G401 (cell line): ENCODE measurements at places on chromosomes 3 and 15.

DNA sequence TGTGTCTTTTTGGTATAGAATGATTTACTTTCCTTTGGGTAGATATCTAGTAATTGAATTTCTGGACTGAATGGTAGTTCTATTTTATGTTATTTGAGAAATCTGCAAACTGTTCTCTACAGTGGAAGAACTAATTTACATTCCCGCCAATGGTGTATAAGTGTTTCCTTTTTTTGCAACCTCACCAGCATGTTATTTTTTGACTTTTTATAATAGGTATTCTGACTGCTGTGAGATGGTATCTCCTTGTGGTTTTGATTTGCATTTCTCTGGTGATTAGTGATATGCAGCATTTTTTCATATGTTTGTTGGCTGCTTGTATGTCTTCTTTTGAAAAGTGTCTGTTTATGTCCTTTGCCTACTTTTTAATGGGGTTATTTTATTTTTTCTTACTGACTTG, 607.2 kb downstream of the OTOL1 start:
- no peak for DNase-seq

GRCh38 chr15:69820819-69821218, 276.9 kb downstream of the TLE3 start:
- no peak for DNase-seq

DNA sequence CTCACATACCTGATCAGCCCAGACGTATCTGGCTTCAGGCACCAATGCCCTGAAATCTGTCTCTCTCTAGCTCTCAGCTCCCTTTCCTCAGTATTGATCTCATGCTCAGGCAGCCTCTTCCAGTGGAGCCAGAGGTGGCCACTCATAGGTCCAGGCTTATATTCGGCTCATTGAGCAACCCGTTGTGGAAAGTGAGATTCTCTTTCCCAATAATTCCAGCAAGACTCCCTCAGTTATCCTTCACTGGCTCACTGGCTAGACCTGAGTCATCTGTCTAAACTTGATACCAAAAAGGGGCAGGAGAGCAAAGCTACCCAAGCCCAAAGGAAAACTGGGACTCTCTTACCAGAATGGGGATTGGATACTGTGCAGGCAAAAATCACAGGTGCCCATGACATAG, 33.4 kb upstream of the FRMD4B start:
- DNase-seq, result no peak

GRCh38 chr3:141680620-141681389, 57.3 kb upstream of the RNF7 start:
- DNase-seq, result no peak

- no peak for DNase-seq
These were observed 16.1 kb downstream of the C3orf22 start for GRCh38 chr3:126542340-126543241.

- no peak for DNase-seq
These were observed 22.0 kb downstream of the ACAD11 start for GRCh38 chr3:132637590-132637989.

- DNase-seq, result no peak
These were observed 21.6 kb downstream of the MBNL1 start for GRCh38 chr3:152290374-152290773.

- DNase-seq, result no peak
These were observed 40.3 kb downstream of the COPS2 start for GRCh38 chr15:49115062-49115461.

- no peak for DNase-seq
These were observed 207.2 kb downstream of the EPHA3 start for GRCh38 chr3:89314454-89315098.

- no peak for DNase-seq
These were observed 17.5 kb downstream of the RGMA start for GRCh38 chr15:93071469-93071936.

- DNase-seq, result no peak
These were observed 28.0 kb upstream of the TUBGCP5 start for GRCh38 chr15:23067416-23067815.

DNA sequence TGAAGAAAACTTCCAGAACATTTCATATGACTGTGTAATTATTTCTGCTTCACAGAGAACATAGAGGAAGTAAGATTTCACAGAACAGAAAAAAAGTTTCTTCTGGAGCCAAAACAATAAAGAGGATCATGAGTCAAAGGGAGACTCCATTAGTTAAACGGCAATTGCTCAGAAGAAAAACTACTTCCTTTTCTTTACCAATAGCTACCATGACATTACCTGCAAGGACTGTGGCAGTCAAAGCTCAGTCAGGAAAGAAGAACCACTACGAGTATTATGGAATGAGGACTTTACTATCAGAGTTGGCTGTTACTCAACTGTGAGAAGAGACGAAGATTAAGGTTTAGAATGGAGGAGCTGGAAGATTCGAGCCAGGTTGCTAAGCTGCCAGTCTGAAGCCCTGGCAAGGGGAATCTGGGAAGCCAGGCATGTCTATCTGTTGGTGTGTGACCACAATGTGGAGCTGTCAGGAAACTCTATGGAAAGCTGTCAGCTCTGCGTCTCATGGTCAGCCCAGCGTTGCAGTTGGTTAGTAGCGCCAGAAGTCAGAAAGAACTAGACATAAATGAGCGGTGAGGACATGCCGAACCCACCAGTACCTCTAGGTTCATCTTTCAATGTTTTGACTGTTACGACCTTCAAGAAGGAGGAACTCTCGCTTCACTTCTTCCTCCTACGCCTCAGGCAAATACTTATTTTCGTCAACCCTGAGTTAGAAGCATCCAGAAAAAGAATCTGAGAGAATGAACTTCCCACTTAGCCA, 604.3 kb downstream of the FGF12 start:
- no peak for DNase-seq

- no peak for DNase-seq
These were observed 130.1 kb downstream of the RTP4 start for GRCh38 chr3:187498211-187498724.

DNA sequence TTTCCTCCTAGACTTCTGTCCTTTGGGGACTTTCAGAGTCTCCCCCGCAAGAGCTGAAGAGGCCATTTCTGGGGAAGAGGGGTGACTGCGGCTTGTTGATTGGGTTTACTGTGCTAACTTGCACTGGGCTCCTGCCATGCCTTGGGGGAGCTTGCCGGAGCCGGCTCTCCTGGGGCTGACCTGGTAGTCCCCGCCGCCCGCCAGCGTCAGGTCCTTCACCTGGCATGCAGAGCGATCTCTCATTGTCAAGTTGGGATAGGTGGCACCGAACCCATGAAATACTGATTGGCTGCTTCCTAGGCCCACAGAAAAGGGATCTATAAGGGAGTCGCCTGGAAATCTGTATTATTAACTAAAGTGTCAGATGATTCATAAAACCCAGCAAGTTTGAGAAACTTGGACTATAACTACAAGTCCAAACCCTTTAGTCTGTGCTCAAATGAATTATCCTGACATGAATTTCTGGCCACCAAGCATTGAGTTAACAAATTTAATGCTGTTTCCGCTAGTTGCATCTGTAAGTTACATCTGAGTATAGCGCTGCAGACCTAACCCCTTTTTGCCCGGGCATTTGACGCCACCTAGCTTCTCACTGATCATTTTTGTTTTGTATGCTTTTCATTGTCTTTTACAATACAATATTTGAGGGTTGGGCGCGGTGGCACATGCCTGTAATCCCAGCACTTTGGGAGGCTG, 607 bp upstream of the IMP3 start:
- peak; percentile 34 for DNase-seq

DNA sequence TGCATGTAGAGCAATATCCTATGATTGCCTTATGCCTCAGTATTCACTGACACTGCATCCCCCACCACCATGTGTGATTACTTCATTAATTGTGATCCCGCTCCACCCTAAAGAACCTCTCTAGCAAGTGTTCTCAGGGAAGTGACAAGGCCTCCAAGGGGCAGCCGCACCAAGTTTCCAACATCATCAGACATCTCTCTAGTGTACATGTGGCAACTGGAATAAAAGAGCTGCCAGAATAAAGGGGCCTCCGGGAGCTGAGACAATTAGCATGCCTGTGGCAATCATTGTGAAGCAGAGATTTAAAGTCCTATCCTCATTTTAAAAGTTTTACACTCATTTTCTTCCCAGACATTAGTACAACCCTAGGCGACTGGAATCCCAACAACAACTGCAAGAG, 902.1 kb upstream of the SEMA6D start:
- DNase-seq, result no peak

- DNase-seq, result no peak
These were observed 7.9 kb upstream of the PIK3CB start for GRCh38 chr3:138842483-138843188.

DNA sequence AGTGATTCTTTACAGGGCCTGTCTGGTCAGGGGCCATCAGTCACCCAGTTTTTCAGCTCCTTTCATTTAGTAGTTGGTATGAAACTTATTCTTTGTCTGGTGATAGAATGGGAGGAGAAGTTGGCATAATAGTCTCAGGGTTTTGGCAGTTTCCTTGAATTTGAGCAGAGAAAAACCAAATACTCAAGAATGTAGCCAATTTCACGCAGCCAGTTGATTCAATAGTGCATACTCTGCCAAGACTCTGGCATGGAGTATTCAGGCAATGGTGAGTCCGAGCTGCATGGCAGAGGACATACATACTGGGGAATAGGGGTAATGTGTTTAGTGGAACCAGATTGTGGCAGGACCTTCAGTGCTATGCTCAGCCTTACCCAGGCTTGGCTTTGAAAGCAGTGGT, 118.3 kb downstream of the GALK2 start:
- DNase-seq, result peak; percentile 8
